ENCODE measurements at places on chromosomes 5 and 9.
A peak's percentile ranks its signal among the peaks of the same experiment; 100 is the strongest.

GRCh38 chr9:77588271-77588937, 59.7 kb downstream of the GNA14 start:
- peak; percentile 88 for DNase-seq

GRCh38 chr5:17604951-17605350, 968 bp downstream of the TAF11L11 start:
- DNase-seq, result no peak

DNA sequence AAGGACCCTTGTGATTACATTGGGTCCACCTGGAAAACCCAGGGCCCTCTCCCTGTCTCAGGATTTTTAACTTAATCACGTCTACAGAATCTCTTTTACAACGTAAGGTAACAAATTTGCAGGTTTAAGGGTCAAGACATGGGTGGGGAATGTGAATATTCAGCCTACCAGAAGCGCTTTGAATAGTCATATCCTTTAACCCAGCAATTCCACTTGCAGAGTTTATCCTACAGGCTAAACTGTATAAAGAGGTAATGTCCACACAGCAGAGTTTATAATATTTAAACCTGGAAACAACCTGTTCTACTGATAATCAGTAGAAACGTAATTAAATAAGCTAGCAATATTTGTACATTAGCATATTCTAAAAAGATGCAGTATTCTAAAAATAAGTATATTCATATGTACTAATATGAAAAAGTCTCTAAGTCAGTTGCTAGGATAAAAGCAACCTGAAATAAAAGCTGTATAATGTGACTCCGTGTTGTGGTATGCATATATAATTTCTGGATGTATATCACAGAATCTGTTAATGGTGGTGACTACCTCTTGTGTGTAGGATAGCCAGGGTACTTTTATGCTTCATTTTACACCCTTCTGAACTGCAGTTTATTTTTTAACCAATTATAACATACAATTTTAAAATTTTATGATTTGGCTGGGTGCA, 14.1 kb upstream of the NIPAL4 start:
- no peak for DNase-seq

- DNase-seq, result no peak
Observed at GRCh38 chr5:91727463-91727862, 344.3 kb upstream of the ARRDC3 start.

DNA sequence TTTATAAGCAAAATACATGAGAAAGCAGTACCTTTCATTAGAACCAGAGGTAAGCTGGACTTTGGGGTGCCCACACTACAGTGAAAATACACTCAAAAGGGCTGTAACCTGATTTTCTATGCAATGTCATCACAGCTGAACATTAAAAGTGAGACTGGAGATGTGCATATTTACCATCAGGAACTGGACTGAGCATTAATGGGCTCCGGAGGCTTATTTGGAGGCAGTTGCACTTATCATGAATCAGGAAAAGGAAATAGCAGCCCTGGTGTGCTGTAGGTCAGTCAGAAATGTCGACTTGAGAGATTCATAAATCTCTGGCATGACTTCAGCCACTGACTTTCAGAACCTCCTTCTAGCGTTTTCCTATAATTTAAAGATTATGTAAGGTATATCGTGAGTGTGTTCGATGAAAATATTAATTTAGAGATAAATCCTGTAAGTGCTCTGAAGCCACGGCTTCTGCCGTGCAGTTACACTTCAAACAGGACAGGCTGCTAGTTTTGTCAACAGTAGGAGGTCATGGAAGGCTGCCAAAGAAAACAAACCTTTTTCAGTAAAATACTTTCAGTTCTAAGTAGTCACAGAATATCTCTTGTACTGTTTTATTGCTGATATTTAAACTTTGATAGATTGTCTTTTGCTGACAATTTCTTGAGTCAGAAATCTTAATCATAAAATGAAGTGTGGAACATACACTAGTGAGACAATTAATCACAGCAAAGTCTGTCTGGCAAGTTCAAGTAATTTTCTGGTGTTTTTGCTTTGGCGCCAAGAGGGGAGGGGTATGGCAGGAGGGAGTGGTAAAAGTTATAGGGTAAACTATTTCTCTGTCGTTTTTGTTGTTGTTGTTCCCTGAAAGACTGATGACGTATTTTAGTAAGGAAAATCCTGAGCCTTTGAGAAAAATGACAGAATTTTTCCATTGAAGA, 939.7 kb downstream of the NR2F1-AS1 start:
- peak; percentile 14 for DNase-seq

DNA sequence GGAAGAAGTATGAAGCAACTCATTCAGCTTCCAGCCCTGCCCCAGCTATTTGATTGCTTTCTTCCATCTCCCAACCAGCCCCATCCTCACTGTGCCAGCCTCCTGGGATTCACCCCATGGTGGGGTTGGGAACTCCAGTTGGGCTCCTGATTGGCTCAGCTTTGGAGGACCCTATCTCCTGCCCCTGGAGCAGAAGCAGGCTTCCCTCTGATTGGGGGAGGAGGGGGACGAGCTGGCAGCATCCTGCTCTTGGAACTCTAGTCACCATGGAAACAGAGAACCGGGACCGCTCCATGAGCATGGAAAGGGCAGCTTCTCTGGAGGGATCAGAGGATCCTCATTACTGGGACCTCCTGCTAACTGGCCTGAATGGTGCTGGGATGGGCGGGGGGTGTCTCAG, 2.6 kb downstream of the SLC6A7 start:
- no peak for DNase-seq

DNA sequence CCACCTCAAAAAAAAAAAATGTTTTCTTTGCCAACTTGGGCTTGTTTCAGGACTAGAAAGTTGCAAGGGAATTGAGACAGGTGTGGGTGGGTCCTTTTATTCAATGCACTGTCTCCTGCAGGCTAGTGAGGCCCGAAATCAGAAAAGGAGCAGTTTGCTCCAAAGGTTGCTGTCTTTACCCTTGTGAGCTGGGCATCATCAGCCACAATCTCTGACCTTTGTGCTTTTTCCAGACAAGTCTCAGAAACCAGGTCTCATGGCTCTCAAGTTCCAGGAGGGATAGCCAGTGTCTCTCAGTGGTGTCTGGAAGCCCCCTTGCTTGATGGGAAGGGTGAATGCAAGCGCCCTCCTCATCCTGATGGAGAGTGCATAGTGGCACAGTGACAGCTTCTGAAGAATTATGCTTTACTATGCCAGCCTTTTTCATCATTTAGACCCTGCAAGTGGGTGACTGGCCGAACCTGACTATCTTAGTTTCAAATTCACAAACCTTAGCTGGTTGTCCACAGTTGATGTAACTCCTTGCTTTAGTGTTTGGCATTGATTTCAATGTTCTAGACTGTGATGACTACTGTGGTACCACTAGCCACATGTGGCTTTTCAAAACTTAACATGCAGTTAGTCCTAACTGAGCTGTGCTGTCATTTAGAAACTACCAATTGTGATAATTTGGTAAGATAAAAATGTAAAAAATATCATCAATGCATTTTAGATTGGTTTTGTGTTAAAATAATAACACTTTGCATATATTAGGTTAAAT, 468.6 kb downstream of the GADD45G start:
- no peak for DNase-seq

GRCh38 chr5:79237740-79238560, 2.0 kb downstream of the JMY start:
- no peak for DNase-seq

- no peak for DNase-seq
Observed at GRCh38 chr9:98363644-98364043, 108.2 kb upstream of the TBC1D2 start.

DNA sequence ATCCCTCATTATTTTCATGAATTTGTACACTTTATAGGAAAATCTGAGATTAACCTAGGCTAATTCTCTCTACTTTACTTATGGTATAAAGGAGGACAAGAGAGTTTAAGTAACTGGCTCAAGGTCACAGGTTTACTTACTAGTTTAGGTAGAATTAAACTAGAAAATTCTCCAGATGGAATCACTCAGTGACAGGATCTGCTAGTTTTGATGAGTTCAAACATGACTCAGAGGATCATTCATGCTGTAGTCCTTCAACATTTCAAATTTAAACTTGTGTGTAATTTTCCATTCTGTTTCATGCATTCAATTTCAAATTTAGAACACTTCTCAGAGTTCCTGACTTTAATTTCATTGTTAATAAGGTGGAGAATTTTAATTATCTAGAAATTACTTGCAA, 485.7 kb upstream of the TUSC1 start:
- peak; percentile 44 for DNase-seq

- DNase-seq, result no peak
Observed at GRCh38 chr9:132192728-132193127, 30.9 kb downstream of the NTNG2 start.

GRCh38 chr5:41908374-41909079, 4.4 kb downstream of the RIMOC1 start:
- DNase-seq, result peak; percentile 28

- DNase-seq, result no peak
Observed at GRCh38 chr5:180284149-180284548, 7.7 kb downstream of the MAPK9 start.

DNA sequence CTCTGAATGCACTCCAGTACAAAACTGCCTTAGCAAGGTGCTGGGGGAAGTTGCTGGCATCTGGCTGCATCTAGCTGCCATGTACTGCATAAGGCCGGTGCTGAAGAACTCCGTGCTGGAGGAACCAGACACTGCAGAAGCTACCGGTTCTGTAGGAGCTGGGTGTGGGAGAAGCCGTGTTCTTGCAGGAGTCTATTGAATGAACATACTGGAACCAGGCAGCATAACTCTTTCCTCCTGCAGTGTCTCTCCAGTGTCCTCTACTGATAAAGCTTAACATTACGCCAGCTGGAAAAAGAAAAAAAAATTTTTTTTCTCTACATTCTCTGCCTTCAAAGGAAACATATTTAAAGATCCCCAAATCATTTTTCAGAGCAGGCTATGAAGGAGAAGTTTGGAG, 38.5 kb downstream of the VPS13A start:
- DNase-seq, result no peak

DNA sequence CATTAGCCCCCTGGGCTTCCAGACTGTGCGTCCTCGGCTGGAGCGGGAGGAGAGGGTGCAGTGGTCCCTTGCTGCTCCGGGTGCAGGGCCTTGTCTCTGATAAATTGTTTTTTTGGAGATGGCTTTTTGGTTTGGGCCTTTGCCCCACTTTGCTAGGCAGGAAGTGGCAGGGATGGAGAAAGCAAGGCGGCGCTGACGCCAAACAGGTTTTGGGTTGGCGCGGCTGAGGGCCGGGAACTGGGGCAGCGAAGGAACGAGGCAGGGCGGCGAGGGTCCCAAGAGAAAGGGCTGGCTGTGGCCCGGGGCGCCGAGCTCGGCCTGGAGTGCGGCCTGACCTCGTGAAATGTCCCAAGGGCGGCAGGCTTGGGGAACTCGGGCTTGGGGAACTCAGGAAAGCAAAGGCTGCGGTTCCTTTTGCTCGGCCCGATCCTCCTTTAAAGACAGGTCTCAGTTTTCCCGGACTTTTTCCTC, 4.1 kb downstream of the LHX2 start:
- DNase-seq, result no peak

DNA sequence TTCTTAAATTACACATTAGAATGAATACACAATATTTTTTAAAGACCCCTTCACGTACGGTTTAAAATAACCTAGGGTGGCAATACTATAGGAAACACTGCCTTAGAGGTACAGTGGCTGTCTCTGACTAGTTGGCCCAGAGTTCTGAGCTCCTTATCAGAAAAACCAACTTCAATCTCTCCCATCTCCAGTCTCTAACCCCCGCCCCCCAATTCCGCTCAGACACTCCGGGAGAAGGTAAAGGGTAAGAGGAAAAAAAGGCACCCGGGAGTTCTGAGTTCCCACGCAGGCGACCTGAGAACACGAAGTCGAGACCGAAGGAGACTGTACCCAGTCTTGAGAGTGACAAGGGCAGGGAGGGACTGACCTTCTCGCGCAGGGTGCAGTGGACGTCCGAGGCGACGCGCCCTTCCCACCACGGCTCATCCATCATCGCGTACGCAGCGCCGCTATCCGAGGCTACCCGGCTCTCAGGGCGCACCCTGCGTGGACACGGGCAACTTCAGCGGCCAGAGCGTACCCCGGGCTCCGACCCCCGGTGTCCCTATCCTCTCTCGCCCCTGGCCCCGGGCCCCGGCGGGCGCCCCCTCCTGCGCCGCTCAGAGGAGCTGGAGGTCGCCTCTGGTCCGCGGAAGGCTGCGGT, 752 bp downstream of the CCNJL start:
- DNase-seq, result no peak

DNA sequence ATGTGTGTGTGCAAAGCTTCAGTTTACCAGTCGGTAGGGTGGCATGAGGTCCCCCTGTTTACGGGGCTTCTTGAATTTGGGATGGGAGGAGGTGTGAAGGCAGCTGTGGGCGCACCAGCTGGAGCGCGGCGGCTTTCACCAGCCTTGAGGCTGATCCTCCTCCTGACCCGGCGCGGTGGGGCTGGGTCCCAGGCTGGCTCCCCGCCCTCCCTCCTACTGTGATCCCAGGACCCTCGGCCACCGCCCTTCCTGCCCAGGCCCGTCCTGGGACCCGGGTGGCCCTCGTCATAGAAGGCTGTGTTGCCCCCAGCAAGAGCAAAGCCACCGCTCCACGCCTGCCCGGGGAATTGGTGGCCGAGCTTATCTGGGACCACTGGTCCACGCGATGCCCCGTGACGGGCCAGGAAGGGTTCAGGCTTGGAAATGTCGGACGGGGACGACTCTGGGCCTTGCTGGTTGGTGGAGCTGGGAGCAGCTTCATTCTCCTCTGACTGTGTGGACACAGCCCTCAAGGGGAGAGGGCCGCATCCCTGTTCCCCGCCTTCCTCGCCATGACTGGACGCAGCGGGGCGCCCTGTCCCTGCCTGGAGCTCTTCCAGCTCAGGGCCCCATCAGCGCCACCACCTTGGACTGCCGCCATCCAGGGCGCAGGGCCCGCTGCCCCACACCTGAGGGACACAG, 271.1 kb upstream of the IRX1 start:
- no peak for DNase-seq

DNA sequence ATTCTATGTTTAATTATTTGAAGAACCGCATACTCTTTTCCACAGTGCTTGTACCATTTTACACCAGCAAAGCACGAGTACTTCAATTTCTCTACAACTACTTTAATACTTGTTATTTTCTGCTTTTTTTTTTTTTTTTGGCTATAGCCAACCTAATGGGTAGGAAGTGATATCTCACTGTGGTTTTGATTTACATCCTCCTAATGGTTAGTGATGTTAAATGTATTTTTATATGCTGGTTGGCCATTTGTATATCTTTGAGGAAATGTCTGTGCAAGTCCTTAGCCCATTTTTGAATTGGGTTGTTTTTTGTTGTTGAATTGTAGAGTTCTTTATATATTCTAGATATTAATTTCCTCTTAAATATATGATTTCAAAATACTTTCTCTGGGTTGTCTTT, 22.6 kb downstream of the OGN start:
- DNase-seq, result no peak

- DNase-seq, result no peak
Observed at GRCh38 chr9:122096620-122097415, 3.7 kb upstream of the TTLL11 start.

DNA sequence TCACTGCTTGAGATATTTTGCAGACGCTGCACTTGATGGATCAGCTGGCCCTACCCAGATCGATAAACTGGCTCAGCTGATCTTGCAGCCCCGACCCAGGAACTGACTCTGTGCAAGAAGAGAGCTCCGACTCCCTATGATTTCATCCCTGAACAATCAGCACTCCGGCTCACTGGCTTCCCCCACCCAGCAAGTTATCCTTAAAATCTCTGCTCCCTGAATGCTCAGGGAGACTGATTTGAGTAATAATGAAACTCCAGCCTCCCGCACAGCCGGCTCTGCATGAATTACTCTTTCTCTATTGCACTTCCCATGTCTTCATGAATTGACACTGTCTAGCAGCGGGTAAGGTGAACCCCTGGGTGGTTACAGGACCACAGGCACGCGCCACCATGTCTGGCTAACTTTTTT, 16.9 kb upstream of the NANS start:
- no peak for DNase-seq
